ENCODE measurements at places on chromosomes 2 and 18.
A peak's percentile ranks its signal among the peaks of the same experiment; 100 is the strongest.

GRCh38 chr2:223601932-223602666 lies at the start of gene SCG2:
TSS of gene SCG2 (minus strand) at chr2:223602361. CDS start at chr2:223599282, 3,079 bp downstream.
- peak; percentile 91 for DNase-seq

- no peak for DNase-seq
These were observed 304.1 kb upstream of the FAM98A start for GRCh38 chr2:33903215-33903614.

DNA sequence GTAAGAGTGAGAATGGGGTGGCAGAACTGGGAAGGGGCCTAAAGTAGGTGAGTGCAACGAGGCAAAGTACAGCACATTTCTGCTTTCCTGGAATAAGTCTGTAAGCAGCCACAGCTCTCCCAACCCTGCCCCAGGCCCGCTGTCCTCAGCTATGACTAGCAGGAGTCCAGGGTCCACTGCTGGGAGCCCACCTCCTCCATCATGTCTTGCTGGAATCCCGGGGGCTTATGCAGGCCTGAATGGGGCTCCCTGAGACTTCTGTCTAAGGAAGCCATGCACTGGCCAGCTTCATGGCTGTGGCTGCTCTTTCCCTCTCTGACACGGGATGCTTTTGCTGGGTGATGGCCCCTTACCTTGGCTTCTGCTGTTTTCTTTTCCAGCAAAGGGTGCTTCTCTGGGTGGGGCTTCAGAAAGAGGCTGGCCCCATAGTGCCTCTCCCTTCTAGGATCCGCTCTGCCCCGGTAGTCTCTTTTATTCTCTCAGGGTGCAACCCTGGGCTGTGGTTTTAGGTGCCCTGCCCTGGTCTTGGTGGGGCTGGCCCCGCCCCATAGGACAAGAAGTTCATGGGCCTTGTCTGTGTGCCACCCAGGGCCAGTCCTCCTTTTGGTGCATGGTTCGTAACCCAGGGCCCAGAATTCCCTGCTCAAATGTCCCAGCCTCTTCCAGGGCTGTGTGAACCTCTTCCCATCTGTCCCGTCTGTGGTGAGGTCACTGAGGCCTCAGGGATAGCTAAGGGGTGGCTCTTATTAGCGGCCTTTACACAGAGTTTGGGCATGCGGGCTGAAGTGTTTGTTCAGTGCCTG lies 33.8 kb upstream of the POLE4 start:
- no peak for DNase-seq

GRCh38 chr2:74037379-74037860 lies 52.7 kb downstream of the TET3 start:
- DNase-seq: no peak

DNA sequence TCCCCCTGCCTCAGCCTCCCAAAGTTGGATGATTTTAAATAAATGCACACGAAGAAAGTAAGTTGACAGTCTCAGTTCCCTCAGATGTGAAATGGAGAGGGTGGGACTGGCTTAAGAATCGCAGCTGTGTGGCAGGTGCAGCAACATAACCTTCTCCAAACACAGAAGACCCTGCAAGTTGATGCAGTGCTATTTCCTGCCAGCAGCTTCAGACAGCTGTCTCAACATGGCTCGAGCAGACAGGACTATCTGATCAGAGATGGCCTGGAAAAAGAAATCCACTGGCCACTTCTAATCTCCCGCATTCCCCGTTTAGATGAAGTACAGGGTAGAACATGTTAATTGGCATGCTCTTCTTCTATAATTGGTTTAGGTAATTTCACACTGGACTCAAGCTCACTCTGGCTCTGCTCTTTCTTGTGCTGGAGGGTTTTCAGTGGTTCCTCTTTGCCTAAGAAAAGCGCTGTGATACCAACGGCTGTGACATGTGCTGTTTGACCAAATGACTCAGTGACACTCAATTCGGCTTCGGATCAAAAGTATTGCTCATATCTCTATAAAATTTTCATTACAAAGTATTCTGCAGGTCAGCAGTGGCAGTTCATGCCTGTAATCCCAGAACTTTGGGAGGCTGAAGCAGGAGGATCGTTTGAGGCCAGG lies 40.2 kb downstream of the MYOM1 start:
- no peak for DNase-seq

DNA sequence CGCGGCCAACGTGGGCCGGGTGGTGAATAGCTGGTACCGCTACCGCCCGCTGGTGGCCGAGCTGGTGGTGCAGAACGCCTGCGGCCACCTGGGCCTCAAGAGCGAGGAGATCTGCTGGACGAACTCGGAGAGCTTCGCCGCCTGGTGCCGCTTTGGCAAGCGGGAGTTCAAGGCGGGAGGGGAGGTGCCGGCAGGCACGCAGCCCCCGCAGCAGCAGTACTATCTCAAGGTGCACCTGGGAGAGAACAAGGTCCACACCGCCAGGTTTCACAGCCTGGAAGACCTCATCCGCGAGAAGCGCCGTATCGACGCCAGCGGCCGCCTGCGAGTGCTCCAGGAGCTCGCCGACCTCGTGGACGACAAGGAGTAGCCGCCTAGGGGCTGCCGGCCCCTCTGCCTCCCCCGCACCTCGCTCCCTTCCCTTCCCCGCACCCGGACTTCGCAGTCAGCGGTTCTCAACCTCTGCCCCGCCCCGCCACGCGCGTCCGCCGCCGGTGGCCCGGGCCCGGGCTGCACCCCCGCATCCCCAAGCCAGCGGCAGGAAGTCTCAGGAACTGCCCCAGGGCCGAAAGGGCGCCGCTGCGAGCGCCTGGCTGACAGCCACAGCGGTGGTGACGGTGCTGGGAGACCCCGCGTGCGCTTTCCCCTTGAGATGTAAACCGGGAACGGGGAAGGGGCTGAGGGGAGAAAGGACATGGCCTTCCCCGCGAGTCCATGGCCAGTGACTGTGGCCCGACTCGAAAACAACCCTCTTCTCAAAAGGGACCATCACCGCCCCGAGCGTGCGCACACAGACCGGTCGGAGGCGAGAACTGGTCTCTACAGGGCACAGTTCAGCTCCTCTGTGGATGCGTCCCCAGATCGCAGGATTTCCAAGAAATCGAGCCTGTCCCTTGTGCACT lies 2.2 kb downstream of the LRATD1 start:
- DNase-seq: peak; percentile 45

GRCh38 chr2:241036964-241037421 lies 38.6 kb downstream of the SNED1 start:
- DNase-seq: no peak

DNA sequence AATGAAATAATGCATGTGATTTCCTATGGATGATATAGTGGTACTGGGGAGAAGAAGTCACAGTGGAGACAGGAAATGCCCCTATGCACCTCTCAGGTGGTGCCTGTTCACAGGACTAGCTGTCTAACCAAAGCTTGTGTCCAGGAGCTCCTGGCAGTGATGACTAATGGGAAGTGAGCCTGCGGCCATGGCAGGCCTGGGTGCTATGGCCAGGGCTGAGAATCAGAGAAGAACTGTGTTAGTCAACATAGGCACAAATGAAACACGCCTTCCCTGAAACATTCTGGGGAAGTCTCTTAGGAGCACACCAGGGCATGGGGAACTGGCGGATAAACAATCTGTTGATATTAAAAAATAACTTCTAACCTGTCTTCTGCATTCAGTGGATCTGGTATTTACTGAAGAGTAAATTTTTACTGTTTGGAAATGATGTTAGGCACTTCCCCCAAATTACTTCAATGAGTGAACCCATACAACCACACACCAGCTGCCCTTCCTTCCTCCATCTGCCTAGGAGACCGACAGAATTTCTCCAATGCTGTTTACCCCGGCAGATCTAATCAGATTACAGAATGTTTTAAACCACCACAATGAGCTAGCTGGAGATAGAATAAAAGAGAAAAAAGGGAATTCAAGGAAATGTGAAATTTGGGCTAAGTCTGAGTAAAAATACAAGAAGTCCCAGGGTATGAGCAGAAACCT lies 67.4 kb downstream of the MEP1B start:
- DNase-seq: no peak

DNA sequence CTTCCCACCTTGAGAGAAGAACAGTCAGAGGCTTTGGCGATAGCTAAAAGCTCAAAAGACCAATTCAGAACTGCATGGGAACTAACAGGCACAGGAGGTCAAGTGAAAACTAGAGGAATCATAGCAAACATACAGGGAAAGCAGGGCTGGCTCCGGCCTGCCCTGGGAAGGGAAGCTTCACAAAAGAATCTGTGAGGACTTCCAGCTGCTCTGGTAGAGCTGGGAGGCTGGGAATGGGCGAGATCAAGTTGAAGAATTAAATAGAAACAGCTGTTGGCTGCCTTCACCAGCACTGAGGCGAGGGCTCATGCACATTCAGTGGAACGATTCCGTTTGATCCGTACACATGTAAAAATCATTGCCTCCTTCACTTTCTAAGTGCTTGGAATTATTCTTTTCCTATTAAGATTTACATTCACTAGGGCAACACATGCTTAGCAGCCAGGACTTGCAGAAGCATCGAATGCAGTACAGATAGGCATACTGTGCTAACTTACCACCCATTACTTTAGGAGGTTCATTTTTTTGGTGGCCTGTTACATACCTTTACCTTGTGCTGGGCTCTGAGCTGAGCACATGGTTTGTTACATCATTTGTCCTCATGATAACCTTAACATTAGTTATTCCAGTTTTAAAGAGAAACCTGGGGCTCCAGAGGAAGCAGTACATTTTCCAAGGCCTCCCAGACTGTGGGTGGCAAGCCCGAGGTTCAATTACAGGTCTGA lies 125.4 kb upstream of the RNF152 start:
- no peak for DNase-seq

DNA sequence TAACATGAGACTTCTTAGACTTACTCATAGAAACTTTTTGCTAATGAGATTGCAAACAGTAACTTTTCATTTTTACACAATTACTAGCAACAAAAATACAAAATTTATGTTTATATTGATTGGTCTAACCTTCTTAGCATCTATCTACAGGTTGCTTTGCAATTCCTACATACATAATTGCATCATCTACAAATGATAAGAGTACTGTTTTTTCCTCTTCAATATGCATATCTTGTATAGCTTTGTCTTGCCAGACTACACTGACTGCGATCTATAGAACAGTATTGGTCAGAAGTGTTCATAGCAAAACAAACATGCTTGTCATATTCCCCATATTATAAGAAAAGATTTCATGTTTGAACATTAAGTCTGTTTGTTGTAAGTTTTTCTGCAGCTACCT lies 87.9 kb downstream of the ATAD2B start:
- DNase-seq: no peak

- no peak for DNase-seq
These were observed 1261.7 kb downstream of the DSC3 start for GRCh38 chr18:29780816-29781215.

DNA sequence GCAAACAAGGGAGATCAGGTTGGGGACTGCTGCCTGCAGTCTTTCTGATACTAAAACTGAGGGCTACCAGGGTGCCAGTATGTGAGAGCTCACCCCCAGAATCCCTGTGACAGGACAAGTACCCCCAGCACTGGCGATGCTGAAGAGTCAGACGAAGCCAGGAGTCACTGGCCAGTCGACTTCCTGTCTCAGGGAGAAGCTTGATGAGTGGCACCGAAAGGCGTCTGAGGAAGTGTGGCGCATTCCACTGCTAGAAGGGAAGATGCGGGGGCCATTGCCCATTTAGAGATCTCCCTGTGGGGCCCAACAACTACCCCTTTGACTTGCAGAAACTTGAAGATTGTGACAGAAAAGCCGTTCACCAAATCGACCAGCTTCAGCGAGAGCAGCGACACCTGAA lies 22.0 kb downstream of the MXD1 start:
- DNase-seq: no peak

DNA sequence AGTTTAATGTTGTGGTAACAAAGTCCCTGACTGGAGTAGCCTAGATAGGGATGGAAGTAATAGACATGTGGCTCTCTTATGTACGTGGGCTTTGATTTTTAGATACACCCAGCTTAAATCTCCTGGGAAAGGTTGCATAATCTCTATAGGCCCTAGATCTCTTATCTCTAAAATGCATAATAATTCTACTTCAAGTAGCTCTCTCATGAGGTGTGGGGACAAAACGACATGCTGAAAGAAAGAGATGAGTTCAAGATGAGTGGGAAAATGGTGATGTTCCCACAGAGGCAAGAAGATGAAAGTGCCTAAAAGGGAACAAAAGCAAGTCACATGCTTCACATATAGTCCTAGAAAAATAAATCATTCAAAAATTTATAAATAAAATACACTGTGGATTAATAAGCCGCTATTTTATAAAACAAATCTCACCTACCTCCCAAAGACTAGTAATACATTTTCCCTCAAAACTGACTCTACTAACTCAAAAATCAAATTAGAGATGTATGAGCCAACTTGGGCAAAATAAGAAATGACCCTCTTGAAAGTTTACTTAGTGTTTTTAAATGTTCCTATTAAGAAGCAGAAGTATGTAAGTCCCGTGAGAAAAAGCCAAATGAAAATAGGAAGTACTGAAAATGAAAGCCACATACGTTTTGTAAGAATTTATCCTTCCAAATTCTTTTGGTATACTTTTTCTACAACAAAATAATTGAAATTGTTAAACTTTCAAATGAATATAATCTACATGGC lies 148.2 kb upstream of the ITGA4 start:
- DNase-seq: no peak

GRCh38 chr18:50562686-50563085 lies 2.8 kb downstream of the MAPK4 start:
- DNase-seq: no peak

- no peak for DNase-seq
These were observed 148.8 kb downstream of the ACKR3 start for GRCh38 chr2:236718207-236718992.

GRCh38 chr18:49692906-49693716 lies 120.2 kb downstream of the ACAA2 start:
- no peak for DNase-seq

DNA sequence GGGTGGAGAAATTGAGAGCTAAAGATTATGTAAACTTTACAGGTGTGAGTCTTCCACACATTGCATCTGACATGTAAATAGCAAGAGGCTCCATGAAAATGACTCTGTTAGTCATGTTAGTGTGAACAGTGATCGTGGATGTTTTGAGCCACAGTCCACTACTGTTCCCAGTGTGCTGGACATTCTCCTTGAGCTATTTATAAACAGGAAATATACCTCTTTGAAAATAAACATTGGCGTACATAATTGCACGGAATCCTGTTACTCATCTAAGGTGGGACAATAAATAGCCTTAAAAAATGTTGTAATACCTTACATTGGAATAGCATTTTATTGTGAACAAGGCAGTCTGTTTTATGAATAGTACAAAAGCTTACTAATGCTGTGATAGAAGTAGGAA lies 37.0 kb downstream of the LIMS1 start:
- DNase-seq: no peak

DNA sequence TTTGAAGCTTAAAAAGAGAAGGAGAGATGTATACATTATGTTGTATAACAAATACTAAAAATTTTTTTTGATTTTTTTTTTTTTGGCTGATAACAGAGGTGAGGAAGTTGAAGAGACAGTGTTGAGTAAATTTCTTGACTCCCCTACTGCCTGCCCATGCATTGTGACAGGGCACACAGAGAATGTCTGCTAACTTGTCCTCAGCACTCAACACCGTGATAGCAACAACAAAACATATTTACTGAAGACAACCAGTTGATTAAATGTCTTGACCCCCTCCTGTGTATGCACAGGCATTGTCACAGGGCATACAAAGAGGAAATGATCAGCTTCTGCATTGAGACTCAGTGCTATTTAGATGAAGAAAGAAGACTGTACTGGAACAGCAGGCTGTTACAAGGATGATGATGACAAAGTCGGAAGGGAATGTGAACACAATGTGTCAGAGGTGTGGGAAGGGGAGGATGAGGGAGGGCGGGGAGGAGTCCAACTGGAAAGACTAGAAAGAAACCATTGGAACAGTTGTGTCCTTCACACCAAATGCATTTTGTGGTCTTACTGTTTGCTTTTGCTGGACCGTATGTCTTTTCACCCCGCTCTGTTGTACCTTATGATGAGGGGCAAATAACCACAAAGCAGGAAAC lies 89.5 kb downstream of the CERS6 start:
- peak; percentile 89 for DNase-seq
